ENCODE measurements at places on chromosomes 6 and 20.

DNA sequence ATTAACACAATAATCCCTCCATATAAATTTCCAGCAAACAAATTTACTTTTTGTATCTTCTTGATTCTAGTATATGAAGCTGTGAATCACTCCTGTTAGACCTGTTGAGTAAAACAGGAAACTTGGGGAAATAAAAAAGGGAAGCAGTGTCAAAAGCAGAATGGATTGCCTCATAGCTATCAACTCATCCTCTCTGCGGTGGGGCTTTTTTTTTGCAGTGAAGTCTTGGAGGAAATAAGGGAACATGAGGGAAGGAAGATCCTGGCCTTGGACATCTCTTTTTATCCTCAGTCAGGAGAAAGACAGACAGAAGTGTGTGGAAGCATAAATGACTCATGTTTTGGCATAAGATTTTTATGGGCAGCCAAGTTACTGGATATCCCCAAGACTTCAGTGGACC is 332.5 kb downstream of the TFAP2A start:
- no peak for DNase-seq

DNA sequence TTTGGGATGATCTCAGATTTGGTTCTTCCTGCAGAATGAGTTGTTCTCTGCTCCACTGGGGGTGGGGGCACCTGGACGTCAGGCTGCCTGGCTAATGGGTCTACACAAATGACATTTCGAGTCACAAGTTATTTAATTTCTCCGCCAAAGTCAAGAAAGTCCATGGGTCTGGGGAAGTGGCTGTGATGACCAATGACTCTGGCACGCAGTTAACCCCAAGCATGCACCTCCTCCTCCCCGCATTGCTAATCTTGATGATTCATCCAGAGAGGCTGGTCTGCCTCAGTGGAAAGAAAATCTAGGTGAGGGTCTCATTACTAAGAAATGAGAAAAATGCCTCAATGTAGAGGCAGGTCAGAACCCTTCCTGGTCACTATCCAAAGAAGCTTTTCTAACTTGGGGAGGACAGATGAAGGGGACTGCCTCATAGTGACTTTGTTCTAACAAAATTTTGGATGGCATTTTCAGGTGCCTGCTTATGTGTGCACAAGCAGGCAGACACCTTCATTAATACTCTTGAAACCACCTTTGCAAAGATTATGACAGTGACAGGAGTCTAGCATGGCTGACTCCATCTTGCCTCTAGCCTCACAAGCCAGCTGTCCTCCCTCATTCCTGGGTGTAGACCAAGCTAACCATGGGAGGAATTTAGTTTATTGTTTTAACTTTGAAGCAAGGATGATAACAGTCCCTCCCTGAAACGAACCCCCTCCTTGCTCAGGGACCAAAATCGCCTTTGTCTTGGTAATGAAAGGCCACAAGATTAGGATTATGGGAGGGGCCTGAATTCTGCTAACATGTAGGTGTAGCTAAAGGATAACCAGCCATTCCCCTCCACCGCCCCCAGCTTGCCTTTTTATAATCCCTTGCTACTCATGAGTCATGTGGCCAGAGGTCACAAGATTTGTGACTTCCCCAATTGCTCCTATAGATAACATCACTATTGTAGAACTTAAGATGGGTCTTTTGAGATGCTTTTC is 98.6 kb upstream of the MRPS10 start:
- peak; percentile 97 for DNase-seq

DNA sequence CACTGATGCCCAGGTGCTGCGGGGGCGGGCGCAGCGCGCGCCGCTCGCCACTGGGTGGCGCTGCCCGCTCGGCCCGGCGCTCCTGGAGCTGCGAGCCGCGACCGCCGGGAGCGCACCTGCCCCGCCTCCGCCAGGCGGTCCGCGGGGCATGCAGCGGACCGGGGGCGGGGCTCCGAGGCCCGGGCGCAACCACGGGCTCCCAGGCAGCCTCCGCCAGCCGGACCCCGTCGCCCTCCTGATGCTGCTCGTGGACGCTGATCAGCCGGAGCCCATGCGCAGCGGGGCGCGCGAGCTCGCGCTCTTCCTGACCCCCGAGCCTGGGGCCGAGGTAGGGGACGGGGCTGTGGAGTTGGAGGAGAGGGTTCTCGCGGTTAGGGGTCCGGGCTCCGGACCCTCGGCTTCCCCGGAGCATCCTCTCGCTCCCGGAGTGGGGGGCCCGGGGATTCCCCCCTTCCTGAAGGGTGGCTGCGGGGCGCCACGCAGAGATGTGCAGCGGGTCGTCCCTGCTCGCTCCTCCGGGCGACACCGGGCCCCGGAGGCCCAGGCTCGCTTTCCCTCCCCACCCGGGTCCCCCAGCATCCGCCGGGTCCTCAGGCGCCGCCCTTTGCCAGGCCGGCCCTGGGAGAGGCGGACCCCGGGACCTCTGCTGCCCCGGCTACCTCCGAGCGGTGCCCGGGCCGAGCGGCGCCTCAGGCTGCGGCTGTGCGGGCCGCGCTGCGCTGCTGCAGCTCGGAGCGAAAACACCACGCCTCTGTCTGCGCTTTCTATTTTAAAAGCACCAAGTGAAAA is at the start of gene BCAS4:
BCAS4 (plus strand) TSS at position 216 of the 789 bp plus-strand sequence; CDS start at position 239, 23 bp downstream.
- DNase-seq, result peak; percentile 70

GRCh38 chr20:24379484-24379927 is 89.9 kb upstream of the SYNDIG1 start:
- DNase-seq, result peak; percentile 52

DNA sequence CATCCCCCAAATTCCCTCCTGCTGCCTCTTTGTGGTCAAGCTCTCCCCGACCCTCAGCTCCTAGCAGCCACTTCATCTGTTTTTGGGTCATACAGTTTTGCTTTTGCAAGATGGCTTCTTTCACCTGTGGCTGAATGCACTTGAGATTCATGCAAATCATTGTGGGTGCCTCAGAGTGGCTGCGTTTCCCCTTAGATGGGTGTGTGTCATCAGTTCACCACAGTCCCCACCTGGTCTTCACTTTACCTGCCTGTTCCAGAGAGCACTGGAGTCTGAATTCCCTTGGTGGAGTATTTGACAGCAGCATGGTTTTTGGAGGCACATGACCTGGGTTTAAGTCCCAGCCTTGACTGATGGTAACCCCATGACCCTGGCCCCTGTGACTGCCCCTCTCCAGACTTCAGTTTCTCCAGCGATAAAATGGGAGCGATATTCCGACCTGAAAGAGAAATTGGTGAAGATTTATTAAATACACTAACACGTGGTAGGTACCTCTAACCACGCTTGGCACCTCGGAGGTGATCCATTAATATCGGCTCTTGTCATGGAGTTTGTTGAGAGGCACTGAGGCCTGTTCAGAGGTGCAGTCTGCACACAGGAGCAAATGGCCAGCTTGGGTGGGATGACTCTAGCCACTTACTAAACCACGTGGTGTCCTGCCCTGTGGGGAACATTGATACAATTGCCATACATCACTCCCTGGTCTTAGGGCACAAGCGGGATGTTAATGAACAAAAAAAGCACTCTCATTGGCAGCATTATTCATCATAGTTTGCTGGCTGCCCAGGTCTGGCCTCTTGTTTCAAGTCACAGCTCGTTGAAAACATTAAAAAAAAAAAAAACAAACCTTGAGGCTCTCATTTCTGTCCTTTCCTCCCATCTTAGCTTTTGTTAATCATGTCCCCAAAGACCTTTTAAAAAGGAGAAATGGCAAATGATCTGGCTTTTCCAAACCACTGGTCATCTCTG is 167.2 kb upstream of the KCNG1 start:
- no peak for DNase-seq
